AG04449 (cell line): ENCODE measurements at places on chromosomes 3 and 15.

GRCh38 chr3:185613016-185613415 lies 26.9 kb downstream of the SENP2 start:
- no peak for DNase-seq

DNA sequence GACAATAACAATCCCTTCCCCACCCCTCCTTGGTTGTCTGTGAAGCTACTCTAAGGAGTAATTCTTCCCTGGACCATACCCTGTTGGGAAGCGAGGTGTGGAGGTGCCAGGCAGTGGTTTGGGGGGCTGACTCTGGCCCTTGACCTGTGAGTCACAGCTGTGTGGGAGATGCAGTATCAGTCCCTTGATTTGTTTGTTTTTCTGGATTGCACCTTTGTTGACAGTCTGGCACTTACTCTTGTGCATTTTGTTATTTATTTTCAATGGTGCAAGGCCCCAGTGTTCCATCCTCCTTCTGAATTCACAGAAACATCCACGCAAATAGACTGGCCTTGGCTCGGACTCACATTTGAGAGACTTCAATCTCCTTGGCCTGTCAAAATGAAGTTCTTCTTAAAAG lies 29.7 kb downstream of the TMEM45A start:
- no peak for DNase-seq

GRCh38 chr15:88714782-88715372 lies 76.1 kb downstream of the ISG20 start:
- DNase-seq, result no peak

DNA sequence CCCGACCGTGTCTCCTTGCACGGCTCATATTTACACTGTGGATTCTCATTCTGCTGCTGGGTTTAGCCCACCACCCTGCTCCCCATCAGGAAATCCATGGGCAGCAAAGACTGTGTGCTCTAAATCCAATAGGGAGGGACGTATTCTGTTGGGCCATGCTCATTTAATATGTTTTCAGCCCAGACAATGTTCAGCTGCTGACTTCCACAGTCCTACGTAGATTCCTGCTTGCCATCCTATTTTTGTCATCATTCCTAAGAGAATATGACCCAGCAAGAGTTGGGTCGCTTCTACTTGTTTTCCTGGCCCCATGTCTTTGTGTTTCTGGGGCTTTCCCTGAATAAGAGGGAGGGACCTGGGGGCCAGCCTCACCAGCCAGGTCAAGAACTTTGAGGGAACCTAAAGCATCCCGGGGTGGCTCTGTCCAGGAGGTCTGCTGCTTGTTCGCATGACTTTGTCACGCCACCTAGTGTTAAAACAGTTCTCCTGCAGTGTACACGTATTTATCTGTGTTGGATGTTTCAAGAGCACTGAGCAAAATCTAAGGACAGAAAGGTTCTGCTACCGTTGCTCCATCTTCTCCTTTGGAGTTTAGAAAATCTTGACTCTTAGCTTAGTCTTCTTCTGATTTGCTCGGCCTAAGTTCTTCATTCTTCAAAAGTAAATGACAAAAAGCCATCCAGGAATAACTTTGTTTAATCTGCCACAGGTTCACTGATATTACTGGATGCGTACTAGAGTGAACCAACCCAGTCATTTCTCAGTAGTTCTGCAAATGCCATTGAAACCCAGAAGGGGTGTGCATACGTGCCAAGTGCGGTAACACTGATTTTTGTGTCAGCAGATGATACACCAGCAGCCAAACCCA lies 79.8 kb upstream of the NR2E3 start:
- DNase-seq, result no peak

GRCh38 chr15:57135800-57136199 lies 217.4 kb downstream of the TCF12 start:
- DNase-seq, result no peak

DNA sequence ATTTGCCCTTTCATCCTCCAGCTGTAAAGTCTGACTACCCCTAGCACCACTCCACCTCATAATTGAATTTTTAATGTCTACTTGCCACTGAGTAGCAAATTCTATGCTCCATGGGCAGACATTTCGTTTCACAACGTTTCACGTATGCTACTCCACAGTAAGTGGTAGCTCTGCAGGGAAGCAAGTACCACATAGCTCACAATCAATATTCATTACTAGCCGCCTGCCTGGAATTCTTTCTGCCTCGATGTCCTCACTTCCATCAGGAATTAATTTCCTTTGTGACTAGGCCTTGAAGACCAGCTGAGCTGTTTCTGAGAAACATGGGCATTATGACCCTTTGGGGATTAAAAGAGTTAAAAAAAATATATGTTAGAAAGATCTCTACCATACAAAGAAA lies 15.3 kb downstream of the NPTN start:
- DNase-seq, result no peak

DNA sequence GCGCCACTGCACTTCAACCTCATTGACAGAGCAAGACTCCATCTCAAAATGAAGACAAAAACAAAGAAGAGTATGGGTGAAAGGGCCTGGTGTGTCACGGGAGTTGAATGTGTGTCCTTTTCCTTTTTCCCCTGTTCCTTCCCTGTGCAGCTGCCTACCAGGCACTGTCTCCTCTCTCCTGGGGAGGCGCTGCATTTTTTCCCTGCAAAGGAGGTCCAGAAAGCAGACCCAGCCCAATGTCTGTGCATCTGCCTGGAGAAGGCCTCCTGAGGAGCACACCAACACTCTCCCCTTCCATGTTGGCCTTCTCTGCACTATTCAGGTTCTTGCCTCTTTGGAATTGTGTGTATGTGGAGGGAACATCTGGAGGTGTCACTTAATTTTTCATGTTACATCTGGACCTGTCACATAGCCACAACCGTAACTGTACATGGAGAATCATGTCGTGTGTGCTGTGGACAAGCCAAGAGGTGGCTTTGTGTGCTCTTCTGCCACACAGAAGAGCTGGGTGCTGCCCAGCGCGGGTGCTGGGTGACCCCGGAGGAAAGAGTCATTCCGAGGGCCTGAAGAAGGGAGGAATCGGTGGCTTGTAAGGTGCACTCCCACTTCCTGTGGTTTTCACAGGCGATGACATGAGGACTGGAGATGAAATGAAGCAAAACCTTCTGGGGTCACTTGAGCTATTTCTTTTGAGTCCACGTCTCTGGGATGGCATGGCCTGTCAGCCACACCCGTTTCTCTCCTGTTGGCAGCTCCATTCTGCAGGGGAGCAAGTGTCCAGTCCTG lies 46.5 kb upstream of the CGNL1 start:
- DNase-seq, result no peak

DNA sequence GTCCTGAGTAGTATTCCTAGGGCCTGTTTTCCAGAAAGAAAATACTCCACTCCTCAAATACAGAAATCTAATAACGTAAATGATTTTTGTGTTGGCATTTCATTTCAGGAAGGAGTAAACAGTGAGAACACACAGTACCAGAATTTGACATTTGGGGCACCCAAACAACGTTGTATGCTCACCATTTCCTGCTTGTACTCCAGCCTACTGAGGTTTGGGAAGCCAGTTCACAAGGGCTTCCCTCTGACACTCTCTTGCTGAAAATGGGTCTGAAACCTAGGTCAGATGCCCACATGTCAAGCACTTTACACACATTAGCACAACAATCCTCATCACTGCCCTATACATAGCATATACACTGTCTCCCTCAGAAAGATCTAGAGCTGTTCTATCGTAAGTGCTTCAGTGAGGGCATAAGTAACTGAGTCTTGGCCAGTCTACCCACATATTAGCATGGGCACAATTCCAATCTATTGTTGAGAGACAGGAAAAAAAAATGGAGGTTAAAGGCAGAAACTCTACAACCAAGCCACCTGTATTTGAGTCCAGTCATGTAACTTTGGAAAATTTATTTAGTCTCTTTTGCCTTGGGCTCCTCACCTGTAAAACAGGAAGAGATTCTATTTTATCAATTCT lies 43.5 kb upstream of the RSL24D1 start:
- DNase-seq, result no peak

DNA sequence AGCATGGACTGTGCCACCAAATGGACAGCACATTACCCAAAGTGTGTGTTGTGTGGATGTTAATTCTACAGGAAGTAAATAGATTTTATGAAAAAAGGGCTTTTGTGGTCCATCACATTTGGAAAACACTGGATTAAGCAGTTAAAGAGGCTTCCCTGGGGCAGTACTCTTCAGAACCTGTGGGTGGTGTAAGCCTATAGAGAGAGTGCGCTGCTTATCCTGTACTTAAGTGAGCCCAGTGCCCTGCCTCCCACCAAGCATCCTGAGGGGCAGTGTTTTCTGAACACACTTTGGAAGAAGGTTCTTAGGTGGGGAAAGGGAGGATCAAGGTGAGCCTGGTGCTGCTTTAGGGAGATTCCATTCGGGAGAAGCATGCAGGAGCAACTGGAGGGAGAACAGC lies 10.9 kb downstream of the TTLL3 start:
- DNase-seq, result no peak

- DNase-seq, result no peak
These were observed 13.1 kb downstream of the CCR5AS start for GRCh38 chr3:46393554-46394434.

- no peak for DNase-seq
These were observed 49.0 kb upstream of the DUT start for GRCh38 chr15:48282216-48282615.

DNA sequence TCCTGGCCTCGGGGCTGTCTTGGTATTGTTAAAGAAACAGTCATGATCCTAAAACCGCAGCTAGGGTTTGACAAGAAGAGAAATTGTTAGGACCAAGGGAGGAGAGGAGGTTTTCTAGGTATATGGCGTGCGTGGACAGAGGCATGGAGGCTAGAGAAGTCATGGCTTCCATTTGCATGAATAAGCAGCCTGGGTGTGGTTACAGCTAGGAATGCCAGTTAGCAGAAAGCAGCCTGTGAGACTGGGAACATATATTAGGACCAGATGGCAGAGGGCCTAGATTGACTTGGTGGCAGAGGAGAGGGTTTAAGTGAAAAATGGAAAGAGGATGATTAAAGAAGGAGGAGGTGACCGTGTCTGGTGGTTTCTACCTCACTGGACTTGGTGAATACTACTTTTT lies 573.6 kb upstream of the ARRDC4 start:
- no peak for DNase-seq

GRCh38 chr3:108153451-108153981 lies 62.7 kb upstream of the CD47 start:
- no peak for DNase-seq

- DNase-seq, result no peak
These were observed 47.3 kb downstream of the SSUH2 start for GRCh38 chr3:8597219-8597853.

DNA sequence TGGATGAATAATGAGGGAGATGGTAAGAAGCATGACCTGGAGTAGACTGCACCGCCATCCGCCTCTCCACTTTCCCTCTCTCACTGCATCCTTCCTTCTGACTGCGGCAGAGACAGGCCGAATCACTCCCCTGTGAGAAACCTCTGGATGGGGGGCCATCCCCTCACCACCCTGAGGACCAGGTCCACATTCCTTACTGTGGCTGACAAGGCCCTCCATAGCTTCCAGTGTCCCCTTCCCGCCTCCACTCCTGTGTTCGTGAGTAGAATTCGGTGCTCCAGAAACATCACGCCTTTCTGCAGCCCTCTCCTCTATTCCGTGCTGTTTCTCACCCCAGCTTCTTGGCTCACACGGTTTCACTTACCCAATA lies 2.8 kb downstream of the PIGZ start:
- DNase-seq, result no peak

DNA sequence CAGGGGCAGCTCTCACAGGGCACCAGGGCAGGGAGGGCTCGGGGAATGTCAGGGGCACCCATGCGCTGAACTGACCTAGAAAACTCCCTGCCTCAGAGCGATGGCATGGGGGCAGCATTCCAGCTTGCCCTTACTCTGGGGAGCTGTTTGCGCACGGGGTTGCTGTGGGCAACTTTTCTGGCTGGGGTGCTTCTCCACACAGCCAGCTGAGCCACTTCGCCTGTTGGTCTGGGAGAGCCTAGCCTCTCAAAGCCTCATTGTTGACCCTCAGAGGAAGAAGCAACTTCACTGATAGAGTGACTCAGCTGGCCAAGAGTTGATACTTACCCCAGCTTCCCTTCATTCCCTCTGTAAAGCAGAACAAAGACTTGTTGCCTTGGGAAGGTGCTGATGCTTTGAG lies 42.6 kb upstream of the MRPS22 start:
- no peak for DNase-seq

DNA sequence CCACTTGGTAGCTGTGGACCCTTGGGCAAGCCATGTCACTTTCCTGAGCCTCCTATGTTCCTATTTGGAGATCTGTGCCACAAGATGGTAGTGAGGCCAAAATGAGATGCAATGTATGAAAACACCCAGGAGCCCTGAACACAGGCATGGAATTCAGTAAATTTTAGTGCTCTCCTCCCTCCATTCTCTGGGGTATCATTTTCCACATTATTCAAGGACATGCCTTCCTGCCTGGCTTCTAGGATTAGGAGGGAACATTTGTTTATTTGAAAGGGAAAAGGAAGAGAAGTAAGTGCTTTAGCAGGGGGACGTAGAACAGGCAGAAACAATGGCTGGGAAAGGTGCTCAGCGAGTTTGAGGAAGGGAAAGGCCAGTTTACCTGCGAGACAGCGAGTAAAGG lies 98.8 kb downstream of the ATG7 start:
- DNase-seq, result no peak

DNA sequence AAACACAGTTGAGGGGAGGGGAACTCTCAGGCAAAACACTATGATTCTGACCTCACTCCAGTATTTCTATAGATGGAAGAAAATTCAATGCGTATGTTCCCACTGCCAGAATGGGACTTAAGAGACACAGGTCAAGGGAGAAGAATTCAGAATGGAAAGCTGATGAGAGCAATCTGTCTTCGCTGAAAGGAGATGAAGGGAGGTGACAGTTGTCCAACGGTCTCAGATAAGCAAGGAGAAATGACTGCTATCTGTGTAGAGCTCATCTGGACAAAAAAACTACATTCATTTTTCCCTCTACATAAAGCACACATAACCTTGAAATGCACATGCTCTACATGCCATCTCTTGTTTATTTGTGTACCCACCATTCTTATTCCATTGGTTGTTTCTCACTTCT lies 405.1 kb downstream of the LSAMP start:
- DNase-seq, result no peak

DNA sequence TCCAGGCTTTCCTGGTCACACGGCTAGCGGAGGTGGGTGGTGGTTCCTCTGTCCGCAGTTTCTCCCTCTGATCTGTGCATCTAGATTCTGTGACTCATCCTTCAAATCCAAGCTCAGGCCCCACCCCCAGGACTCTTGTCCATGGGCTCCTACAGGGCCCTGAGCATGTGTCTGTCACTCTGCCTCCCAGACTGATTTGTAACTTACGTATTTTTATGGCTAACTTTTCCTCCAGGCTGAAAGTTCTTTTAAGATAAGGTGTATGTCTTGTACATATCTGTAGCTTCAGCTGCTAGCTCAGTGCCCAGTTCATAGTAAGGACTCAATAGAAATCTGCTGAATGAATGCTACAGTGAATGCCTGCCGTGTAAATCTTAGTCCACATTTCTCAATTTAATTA lies 8.0 kb downstream of the ESYT3 start:
- no peak for DNase-seq
